ENCODE measurements at places on chromosomes 16 and 17.

- DNase-seq = no peak
These were observed 28.4 kb upstream of the SLC25A19 start for GRCh38 chr17:75317671-75318070.

DNA sequence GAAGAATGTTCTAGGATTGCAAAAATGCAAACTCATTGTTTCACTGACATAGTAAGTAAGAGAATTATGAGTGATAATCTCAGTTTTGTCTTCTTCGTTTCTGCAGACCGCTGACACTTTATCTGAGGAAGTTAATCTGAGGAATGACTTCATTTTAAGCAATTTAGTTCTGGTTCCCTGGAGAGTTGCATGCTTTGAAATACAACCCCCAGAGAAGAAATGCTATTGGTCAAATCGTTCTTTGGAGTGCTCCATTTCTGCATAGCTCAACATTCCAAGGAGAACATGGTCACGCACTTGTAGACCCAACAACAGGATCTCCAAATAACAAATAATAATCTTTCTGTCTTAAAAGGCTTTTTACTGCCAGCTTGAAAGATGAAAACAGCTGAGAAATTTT lies 427.1 kb downstream of the GRIN2A start:
- DNase-seq = no peak

GRCh38 chr17:57541472-57542394 lies 203.4 kb downstream of the CCDC182 start:
- no peak for DNase-seq

- DNase-seq = peak; percentile 74
These were observed at the start of gene SDR42E1 for GRCh38 chr16:82011199-82011641. TSS of gene SDR42E1 (minus strand) at chr16:82011470. CDS start at chr16:82000858, 10,612 bp downstream.

- no peak for DNase-seq
These were observed 15.0 kb downstream of the HLF start for GRCh38 chr17:55279788-55280187.

DNA sequence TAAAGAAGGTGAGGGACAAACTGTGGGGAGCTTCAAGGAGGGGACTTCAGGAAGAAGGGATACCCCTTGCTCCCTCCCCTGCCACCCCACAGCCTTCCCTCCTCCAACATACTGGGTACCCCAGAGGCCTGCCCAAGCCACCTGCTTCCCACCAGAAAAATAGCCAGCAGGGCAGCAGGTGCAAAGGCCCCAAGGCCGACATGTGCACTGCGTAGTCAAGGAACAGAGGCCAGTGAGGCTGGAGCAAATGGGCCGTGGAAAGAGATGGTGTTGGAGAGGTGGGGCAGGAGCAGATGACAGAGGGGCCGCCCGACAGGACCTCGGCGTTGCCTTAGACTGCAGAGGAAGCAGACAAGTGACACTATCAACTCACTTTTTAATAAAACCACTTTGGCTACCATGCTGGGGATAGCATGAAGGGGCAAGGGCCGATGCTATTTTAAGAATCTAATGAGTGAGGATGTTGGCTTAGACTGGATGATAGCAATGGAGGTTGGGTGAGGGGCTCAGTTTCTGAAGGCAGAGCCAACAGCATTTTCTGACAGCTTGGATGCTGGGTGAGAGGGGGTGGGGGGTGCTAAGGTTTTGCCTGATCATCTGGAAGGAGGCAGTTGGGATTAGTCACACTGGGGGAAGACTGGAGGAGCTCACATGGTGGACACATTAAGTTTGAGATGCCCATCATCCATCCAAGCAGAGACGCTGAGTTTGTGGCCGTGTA lies 72.8 kb upstream of the TOB1 start:
- no peak for DNase-seq

- DNase-seq = no peak
These were observed 33.0 kb downstream of the STAT3 start for GRCh38 chr17:42354956-42355843.

GRCh38 chr16:27179500-27180072 lies 23.7 kb upstream of the KDM8 start:
- DNase-seq = peak; percentile 89

DNA sequence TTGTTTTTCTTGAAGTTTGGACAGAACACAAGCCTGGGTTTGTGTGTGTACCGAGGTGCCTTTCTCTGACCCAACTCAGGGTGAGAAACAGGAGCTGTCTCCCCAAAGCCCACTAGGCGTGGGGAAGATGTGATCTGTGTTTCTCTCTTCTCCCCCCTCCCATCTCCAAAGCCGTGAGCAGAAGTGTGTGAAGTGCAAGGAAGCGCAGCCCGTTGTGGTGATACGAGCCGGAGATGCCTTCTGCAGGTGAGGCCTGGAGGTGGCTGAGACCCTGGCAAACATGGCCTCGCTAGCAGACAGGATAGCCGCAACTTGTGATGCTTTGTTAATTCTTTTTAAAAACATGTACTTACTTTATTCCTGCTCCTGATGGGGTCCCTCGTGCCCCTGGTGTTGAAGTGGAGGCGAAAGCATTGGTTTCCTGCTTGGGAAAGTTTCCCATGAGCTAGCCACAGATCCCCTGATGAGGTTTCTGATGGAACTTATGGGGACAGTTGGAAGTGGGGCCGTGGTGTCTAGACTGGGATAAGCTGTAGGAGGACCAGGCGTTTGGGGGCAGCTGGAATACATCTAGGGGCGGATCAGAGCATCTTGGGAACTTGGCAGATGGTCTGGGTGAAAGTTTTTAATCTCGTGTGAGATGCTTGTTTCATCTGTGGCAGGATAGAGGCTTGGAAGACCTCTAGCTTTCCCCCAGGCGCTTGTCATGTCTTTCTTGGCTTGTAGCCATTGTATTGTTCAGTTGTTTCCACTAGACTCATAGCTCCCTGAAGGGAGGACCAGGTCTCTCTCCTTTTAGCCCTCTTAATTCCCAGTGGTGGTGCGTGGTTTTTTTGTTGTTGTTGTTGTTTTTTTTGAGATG lies 893 bp downstream of the CTU2 start:
- no peak for DNase-seq

GRCh38 chr17:10099051-10099571 lies 99.3 kb downstream of the GAS7 start:
- no peak for DNase-seq

- no peak for DNase-seq
These were observed 18.5 kb upstream of the TERF2 start for GRCh38 chr16:69404275-69404805.

GRCh38 chr17:50115756-50116155 lies 14.2 kb downstream of the SAMD14 start:
- no peak for DNase-seq

- no peak for DNase-seq
These were observed 53.7 kb downstream of the RPH3AL start for GRCh38 chr17:298791-299450.

- DNase-seq = no peak
These were observed 5.6 kb upstream of the ATMIN start for GRCh38 chr16:81029930-81030604.

DNA sequence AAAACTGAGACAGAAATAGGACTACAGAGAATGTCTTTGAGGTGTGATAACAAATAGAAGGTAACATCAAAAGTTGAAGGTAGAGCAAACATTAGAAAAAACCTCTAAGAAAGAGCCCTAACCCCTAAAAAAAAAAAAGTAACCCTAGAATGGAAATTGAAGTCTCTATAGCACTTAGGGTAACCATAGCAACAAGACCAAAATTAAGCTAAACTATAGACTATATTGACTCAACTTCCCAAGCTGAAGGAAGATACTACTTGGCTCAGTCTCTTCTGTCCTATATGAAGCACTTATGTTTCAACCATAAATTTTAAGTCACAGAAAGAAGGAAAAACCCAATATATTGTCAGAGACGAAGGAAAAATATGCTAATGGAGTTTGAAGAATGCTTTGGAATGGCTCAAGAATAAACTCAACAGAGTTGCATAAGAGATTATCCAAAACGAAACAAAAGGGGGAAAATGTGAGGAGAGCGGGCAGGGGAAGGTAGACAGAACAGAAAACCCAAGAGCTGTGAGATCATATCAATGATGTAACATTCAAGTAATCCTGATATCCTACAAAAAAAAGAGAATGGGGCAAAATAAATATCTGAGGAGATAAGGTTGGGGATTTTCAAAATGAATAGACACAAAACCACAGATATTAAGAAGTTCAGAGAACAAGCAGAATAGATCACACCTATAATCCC lies 88.4 kb downstream of the USP32 start:
- DNase-seq = no peak

DNA sequence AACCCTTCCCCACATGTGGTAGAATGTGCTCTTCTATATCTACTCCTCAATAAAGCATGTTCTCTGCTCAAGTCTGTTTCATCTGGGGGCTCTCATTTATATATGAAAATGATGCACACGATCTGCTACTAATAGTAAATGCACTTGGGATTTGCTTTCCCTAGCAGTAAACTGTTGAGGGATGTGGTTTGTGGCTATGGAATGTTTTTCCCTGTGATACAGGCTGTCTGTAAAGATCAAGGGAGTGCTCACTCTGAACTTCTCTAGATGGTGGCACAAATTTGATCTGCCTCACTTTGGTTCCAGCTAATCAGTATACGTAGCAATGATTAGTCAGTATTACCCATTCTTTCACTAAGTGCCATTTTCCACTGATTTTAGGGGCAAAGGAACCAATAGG lies 18.8 kb downstream of the TAC4 start:
- no peak for DNase-seq

DNA sequence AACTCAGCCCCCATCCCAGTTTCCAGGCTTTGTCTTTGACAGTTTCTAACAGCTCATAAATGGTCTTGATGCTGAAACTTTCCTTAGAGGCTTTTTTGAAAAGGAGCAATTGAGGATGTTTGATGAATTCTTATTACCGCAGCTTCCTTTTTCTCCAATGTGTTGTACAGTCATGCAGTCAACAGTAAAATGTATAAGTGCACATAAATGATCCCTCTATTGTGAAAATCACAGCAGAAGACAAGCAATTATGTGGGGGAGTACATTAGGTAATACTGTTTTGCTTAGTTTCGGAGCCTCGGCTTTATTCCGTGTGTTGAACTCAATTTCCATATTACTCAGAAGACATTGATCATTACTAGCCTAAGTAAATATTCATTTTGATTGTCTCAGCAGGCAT lies 673.7 kb downstream of the CDH8 start:
- DNase-seq = no peak

DNA sequence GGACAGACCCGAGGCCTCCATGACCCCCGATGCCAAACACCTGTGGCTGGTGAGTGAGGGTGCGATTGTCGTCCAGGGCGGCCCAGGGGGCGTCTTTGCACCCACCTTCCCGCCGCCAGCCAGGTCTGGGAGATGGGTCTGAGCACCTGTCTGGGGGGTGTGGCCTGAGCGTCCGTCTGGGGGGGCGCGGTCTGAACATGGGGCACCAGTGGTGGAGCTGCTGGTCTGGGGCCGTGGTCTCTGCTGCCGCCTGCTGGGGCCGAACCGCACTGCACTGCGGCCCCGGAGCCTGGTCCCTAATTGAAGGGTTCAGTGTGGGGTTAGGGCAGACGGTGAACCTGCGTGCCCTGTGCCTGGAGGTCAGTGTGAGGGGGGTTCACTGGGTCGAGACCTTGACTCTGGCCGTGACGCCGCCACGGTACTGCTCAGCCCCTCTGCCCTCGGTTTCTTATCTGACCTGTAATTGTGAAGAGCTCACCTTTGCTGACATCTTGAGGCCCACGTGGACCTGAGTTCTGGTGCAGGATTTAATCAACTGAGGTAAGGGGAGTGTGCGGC lies 12.6 kb upstream of the TCF25 start:
- DNase-seq = peak; percentile 84

Data from activated T-cell treated with anti-CD3 and anti-CD28 coated beads, Interleukin-2, amount 50 U/mL, for 1 hour (primary cell).